ENCODE measurements at places on chromosomes 3 and 15. TPM values are rescaled to one million over a fixed set of nuclear protein-coding genes. Genes with fewer than 3 reads are reported as not detected.

GRCh38 chr15:48109856-48110531 lies 10.8 kb upstream of the SLC24A5 start:
- DNase-seq, result no peak

The CATSPER2 gene
- 0.33 TPM for total RNA-seq

The SLC22A13 gene
- 0.18 TPM for total RNA-seq

DNA sequence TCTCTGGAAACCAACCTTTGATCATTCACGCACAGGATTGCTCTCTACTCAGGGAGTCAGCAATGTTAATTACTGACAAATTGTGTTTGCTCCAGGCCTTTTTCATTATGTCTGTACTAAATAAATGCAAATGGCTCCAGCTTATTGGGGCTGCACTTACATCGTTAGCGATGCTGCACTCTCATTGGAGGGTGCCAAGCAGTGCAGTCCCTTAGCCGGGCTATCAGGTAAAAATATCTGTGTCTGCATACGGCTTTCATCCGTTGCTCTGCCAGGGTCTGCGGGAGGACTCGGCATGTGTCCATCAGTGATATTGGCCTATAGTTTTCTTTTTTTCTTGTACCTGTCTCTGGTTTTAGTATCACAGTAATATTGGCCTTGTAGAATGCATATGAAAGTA lies 471.5 kb upstream of the CADM2 start:
- no peak for DNase-seq

DNA sequence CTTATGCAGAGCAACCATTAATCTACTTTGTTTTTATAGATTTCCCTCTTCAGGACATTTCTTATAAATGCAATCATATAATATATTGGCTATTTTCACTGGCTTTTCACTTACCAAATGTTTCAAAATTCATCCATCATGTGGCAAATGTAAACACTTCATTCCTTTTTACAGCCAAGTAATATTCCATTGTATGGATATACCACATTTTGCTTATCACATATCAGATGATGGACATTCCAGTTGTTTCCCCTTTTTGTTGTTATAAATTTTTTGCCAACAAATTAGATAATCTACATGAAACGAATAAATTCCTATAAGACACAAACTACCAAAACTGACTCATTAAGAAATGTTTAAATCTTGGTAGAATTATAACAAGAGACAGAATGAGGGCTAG lies 79.8 kb upstream of the CSPG5 start:
- DNase-seq, result no peak

- no peak for DNase-seq
These were observed 32.3 kb downstream of the C3orf62 start for GRCh38 chr3:49244581-49245205.

DNA sequence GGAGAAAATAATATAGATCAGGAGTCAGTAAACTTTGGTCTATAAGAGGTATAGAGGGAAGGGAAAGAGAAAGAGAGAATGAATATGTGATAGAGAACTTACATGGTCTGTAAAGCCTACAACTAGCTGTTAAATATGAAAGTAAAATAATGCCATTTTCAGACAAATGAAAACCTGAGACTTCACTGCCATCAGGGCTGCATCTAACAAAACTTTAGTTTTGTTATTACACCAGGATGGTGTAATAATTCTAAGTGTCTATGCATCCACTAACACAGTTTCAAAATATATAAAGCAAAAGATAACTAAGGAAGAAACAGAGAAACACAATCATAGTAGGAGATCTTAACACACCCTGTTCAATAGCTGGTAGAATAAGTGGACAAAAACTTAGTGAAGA lies 217.7 kb downstream of the KLF13 start:
- DNase-seq, result no peak

The CHRD gene
- 0.20 TPM for total RNA-seq

DNA sequence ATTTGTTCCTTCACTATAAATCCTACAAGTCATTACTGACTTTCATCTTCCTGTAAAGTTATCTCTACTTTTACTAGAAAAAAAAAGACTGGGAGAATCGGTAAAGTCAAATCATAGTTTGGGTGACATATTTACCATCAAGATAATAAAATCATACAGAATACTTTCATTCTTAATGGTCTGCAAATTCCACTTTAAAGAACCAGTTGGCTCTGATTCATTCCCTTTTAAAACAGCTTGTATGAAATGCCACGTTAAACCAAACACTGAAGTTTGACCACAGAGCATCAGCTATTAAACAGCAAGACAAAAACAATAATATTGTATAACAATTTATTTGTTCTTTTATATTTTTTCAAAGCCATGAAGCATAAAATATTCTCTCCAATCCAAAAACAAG lies 100.7 kb downstream of the FBN1 start:
- DNase-seq, result no peak

The GATA2 gene
- total RNA-seq, result 16.2 TPM

The ACAP2 gene
- total RNA-seq, result 47.7 TPM

The GXYLT2 gene
- 0.40 TPM for total RNA-seq

The PLSCR2 gene
- not detected for total RNA-seq

GRCh38 chr3:46675426-46675825 lies 18.1 kb downstream of the ALS2CL start:
- DNase-seq, result no peak

GRCh38 chr3:161372321-161373260 lies 1.3 kb upstream of the SPTSSB start:
- DNase-seq, result no peak

DNA sequence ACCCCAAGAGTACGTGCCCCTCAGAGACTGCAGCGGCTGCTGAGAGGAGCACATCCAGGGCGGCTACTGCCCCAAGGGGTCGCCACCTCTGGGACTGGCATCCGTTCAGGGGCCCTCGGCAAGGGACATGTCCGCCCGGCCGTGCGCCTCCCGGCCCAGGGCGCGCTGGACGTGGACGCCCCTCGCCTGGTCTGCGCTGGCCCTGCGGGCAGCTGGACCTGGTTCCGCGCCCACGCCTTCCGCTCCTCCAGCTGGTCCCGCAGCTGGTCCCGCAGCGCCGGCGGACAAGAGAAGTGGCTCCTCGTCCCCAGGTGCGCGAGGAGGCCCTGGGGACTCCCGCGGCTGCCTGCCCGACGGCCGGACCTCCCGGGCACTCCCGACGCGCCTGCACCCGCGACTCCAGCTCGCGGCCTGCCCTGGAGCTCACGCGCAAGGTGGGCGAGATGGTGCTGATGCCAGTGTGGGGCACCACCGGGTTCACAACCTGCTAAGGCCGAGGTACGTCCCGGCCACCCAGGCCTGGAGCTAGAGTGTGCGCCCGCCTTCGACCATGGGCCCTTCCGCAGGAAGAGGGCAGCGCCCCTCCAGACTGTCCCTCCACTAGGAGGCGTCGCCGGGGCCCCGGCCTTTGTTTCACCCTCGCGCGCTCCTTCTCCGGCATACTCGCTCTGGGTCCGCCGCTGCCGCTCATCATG lies 14.4 kb upstream of the GP9 start:
- no peak for DNase-seq

- DNase-seq, result no peak
These were observed 185.9 kb downstream of the MEGF11 start for GRCh38 chr15:66067687-66068086.

GRCh38 chr3:63819151-63819398 lies at the start of gene C3orf49:
Gene C3orf49, plus strand, starts transcription at chr3:63819299. Its CDS starts 173 bp downstream, at chr3:63819472.
- no peak for DNase-seq

GRCh38 chr3:82265747-82266146 lies 504.3 kb upstream of the GBE1 start:
- no peak for DNase-seq

The DENND4A gene
- 26.7 TPM for total RNA-seq

DNA sequence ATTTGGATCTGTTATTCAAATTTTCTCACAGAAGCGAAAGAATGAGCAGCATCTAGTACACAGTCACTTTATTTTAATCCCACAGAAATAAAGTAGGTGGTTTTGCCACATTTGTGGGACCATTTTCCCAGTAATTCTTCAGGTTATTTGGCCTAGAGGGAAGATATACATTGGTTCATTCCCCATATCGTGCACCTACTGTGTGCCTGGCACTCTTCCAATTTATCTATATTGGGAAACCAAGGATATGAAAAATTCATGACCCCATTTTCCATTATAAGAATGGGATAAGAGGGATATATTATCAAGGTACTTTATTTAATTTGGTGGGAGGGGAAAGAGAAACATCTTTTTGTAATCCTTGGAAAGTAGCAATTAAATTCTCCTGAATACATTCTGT lies 35.1 kb downstream of the TRIP4 start:
- no peak for DNase-seq

DNA sequence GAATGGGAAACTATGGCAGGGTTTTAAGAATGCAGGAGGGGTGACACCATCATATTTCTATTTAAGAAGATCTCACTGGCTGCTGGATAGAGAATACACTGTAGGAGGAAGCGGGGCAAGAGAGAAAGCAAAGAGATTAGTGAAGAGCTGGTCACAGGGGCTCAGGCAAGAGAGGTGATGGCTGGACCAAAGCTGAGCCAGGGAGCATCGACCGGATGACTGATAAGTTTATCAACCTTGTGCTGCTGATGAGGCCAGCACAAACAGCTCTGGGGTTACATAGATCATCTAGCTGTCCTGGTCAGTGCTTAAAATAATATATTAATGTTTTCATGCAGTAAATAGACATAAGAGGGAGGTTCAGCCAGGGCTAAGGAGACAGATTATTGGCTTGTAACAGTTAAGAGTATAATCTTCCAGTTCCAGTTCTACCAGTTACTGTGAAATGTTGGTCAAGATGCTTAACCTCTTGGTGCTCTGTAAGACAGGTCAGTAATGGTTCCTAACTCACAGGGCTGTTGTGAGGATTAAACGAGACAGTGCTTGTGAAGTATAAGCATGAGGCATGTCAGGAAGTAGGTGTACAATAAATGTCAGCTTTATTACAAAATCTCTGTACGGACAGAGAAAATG lies 201.0 kb upstream of the FEZF2 start:
- DNase-seq, result no peak

The SPATA12 gene
- total RNA-seq, result 0.04 TPM

The BUB1B gene
- total RNA-seq, result 26.8 TPM

The MUC4 gene
- total RNA-seq, result not detected

The ITIH3 gene
- total RNA-seq, result not detected

- DNase-seq, result no peak
These were observed 362.4 kb upstream of the ZNF385D start for GRCh38 chr3:22113453-22113852.

The FETUB gene
- not detected for total RNA-seq

GRCh38 chr3:519026-519425 lies 322.5 kb downstream of the CHL1 start:
- no peak for DNase-seq

DNA sequence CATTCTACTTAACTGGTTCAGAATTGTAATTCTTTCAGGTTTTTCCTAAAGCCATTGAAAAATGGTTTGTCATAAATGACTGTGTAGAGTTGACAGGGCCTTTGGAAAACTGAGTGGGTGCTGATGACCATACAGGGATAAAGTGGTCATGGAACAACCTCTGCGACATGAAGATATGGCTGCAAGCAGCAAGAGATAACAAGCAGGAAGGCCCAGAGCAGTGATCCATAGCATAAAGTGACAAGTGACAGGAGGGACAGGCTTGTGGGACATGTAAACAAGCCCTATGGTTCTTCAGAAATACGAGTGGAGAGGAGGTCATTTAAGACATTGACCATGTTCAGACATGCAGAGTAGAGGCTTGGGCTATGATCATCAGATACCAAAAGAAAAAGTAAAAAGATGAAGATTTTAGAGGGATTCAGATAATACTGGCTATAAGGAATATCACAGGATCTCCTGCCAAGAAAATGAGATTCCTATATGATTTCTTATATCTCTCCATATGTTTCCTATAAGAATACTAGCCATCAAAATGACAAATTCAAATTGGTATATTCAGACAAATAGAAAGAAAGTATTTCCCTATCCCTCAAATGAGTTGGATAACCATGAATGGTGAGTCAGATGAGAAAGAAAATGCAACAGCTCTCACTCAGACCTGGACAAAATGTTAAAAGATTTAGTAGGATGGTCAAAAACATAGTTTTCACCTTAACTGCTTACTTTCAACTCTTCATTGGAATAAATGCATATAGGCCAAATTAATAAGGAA lies 827.6 kb upstream of the CFAP20DC start:
- no peak for DNase-seq

DNA sequence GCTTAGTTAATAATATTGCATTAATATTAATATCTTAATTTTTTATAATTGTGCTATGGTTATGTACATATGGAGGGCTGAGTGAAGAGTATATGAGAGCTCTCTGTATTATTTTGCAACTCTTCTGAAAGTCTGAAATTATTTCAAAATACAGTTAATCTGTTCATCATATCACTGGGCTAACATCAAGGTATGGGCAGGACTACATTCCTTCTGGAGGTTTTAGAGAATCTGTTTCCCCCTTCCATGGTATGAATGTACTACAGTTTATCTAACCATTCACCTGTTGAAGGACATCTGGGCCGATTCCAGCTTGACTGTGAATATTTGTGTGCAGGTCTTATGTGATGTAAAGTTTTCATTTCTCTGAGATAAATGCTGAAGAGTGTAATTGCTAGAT lies 5.1 kb downstream of the IL20RB start:
- DNase-seq, result no peak

The LIPH gene
- 0.07 TPM for total RNA-seq

GRCh38 chr3:122795674-122796195 lies 866 bp downstream of the SLC49A4 start:
- no peak for DNase-seq

DNA sequence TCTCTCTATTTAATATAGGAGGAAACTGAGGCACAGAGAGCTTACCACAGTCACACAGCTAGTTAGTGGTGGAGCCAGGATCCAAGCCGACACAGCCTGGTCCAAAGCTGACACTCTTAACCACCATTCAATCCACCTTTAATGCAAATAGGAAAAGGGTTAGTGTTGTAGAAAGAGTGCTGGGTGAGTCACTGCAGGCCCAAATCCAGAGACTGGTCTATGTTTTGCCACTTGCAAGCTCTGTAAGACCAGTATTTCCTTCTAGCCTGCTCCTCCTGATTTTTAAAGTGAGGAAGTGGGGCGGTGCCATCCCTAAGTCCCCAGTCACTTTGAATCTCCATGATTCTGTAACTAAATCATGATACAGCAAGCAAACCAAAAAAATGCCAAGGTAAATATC lies 111.0 kb downstream of the MECOM start:
- DNase-seq, result no peak

DNA sequence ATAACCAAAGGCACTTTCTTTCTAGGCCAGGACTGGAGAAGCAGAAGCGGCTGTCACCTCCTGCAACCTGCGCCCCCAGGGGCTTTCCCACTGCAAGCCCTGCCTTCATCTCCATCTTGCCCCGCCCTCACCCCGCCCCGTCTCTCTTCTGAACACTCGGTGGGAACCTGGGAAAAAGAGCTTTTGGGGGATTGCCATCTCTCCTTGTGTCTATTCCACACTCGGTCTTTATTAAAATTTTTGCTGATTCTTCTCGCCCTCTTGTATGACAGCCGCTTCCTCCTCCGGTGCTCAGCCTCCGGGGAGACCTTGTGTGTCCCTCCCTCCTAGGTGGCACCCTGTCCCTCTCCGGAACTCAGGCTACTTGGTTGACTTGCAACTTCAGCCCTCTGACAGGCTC lies 41.9 kb upstream of the SPESP1 start:
- no peak for DNase-seq

- DNase-seq, result no peak
These were observed 288.7 kb upstream of the RORA start for GRCh38 chr15:61517776-61518175.

The CNTN6 gene
- not detected for total RNA-seq

The TPRG1 gene
- 0.13 TPM for total RNA-seq

GRCh38 chr3:68874551-68875348 lies 57.6 kb downstream of the TAFA4 start:
- no peak for DNase-seq
